Thyroid gland (tissue), 4 donors: ENCODE measurements at places on chromosomes 2 and 18.

DNA sequence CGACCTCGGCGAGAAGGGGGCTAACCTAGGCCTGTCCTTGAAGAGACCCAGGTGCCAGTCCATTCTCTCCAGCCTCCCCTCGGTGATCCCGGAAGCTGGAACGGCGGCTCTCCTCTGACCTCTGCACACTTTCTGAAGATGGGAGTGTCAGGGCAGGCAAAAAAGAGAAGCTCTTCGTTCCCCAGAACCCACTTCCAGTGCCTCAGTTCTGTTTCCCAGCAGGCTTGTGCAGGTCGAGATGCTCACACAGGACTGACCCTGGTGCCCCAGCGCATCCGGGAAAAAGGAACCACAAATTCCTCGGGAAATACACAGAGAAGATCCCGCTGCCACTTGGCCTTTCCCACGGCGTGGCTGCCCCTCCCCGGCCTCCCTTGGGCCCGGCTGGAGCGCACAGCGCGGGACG lies 681 bp upstream of the PTPN18 start:
- no peak for DNase-seq

- DNase-seq, result no peak
Measured at GRCh38 chr2:173221132-173221695, 133.5 kb upstream of the CDCA7 start.

DNA sequence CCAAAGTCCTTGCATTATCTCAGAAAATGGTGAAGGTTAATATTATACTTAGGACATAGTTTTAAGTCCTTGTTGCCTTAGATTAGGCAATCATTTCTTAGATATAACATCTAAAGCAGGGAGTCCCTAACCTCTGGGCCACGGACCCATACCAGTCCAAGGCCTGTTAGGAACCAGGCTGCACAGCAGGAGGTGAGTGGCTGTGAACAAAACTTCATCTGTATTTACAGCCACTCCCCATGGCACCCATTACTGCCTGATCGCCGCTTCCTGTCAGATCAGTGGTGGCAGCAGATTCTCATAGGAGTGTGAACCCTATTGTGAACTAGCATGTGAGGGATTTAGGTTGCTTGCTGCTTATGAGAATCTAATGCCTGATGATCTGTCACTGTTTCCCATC lies 86.5 kb upstream of the MYO3B start:
- DNase-seq, result no peak

GRCh38 chr2:70966681-70967080 lies 11.7 kb upstream of the ANKRD53 start:
- DNase-seq, result no peak

DNA sequence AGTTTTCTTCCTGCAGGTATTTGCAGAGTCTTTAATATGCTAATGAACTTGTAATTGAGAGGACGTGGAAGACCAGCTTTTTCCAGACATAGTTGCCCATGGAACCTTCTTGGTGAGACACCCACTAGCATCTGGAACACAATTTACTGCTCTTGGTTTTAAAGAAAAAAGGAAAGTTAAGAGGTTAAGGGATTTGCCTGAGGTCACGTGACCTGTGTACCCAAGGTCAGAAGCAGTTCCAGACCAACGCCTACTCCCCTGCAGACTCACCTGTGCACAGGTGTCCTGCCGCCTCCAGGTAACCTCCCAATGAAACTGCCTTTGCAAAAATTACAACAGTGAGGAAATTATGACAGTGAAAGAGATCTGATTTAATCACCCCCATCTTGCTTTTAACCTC lies 172.7 kb downstream of the ANAPC1 start:
- DNase-seq, result no peak

DNA sequence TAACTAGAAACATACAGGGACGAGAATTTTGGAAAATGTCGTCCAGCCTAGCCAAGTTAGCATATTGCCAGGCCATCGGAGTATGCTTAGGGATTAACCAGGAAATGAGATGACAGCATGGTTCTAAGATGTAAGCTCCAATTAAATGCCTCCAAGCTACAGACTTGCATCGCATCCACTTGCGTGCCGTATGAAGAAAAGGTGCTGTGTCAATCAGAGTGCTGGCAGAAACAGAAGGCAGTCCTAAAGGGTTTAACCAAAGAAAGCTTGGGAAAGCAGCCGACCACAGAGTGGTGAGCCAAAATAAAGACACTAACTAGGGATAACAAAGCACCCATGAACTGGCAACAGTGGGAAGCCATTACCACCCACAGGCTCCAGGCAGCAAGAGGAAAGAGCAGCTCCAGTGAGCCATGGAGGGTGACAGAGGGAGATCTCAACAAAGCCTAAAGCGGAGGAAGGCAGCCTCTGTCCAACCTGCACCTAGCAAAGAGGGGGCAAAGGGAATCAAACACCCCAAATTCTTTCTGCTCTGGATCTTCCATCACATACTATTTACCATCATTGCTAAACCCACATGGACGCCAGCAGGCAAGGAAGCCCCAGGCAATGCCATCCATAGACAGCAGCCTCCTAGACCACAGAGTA lies 27.6 kb upstream of the SOCS6 start:
- no peak for DNase-seq

- no peak for DNase-seq
Measured at GRCh38 chr2:195044801-195045200, 612.2 kb upstream of the SLC39A10 start.

- no peak for DNase-seq
Measured at GRCh38 chr2:108320326-108320922, 31.7 kb downstream of the SULT1C2 start.

GRCh38 chr2:79292239-79292957 lies 132.8 kb upstream of the REG3A start:
- no peak for DNase-seq

DNA sequence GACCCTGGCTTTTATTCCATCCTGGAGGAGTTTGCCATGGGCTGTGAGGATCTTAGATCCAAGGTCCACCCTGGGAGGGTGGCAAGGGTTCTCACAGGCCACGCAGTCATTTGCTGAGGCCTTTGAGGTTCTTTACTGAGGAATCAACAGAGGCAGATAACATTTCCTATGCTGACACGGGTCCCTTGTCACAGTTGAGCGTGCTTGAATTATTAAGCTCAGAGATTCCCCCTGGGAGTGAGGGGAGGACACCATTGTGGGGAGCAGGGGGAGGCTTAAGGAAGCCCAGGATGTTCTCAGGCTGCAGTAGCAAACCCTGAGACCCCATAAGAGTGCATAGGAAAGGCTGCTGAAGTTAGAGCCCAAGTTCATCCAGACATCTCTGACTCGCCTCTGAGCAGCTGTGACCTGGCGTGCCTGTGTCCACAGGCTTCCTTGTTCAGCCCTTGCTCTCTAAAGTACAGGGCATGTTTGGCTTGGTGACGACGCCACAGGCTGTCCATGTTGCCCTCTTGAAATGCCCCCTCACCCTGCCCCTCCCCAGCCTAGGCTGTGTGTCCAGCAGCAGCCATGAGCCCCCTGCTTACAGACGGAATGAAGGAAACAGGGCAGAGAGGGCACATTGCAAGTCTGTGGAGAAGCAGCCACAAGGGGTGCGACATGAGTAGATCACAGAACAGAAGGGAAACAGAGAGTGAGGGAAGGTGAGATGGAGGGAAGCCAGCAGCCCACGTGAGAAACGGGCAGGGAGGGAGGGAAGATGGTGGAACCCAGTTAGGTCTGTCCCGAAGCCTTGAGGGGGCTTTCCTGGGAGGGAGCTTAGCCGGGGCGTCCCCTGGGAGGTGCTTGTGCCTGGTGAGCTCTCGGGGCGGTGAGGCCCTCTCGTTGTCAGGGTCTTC lies 34.0 kb downstream of the NAPG start:
- peak; percentile 52 for DNase-seq

GRCh38 chr18:9943311-9943710 lies 29.5 kb downstream of the VAPA start:
- no peak for DNase-seq
